ENCODE measurements at places on chromosomes 12 and 14.

DNA sequence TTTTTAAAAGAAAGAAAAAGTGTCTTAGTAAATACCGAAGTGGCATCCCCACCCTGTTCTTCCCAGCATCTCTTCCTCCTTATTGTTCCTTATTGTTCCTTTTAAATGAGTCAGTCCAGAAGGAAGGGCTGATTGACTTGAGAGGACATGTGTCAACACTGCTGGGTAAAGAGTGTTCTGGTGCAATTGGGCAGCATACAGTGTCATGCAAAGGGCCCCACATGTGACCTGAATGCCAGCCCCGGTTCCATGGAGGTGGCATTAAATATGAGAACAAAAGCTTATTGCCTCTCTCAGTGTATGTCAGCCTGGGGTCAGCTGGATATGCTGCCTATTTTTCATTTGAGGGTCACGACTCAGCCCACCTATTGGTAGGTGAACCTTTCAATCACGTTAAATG, 58.9 kb upstream of the RIC8B start:
- no peak for DNase-seq

- no peak for DNase-seq
Observed at GRCh38 chr12:94973221-94973620, 30.3 kb downstream of the NDUFA12 start.

- no peak for DNase-seq
Observed at GRCh38 chr12:116918464-116918863, 7.7 kb downstream of the FBXW8 start.

- no peak for DNase-seq
Observed at GRCh38 chr12:66035288-66035966, 95.1 kb downstream of the LLPH start.

- DNase-seq = no peak
Observed at GRCh38 chr12:25759752-25760151, 198.7 kb upstream of the RASSF8 start.

GRCh38 chr12:107526555-107527180, 158.9 kb upstream of the PWP1 start:
- DNase-seq = no peak

DNA sequence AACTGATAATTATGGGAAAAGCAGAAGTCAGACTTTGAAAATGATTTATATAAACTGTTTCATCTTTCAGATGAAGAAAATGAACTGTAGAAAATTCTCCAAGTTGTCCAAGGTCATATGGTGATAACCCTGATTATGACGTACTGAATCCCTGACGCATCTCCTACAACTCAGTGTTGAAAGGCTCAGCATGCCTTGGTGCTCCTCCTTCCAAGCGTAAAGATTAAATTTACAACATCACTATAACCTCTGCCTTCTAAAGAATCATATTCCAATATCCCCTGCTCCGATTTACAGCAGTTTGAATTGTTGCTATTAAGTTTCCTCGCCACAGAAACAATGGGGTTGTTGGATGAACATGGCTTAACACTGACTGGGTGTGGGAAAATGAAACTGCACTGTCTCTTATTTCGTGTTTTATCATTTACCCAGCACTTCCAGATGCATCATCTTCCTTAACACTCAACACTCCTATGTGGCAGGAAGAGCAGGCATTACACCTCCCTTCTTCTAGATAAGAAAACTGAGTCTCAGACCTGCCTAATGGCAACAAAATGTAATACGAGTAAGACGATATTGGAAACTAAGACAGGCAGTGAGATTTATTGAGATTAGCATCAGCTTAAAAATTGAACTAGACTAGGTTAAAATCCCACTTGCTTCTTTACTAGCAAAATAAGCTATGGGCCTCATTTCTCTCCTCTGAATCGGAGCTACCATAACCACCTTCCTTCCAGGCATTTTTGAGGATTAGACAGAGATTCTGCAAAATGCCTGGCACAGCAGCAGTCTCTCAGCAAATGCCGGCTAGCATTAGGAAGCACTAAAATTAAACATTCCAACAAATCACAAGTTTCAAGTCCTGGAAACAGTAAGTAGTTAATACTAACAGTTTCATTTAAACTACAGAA, 74.2 kb downstream of the PPM1H start:
- no peak for DNase-seq

- no peak for DNase-seq
Observed at GRCh38 chr14:90905531-90905930, 89.3 kb upstream of the TTC7B start.

- no peak for DNase-seq
Observed at GRCh38 chr12:70383484-70383883, 17.4 kb downstream of the KCNMB4 start.

GRCh38 chr14:73795974-73796373, 55.7 kb upstream of the PTGR2 start:
- no peak for DNase-seq

DNA sequence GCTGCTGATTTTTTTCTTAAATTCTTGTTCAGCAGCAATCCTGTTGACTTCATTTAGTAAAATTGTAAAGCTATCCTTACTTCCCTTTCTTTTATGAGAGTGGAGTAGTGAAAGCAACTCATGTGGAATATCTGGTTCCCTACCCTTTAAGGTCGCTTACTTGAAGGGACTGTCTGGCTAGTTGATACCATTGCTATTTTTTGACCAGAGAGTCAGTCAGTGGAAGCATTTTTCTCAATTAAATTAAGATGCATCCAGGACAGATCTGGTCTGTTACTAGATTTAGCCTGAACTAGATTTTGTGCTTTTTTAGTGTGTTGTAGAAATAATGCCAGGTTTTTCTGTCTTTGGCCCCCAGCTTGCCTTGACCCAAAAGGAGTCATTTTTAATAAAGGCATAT, 18.0 kb downstream of the TTC8 start:
- DNase-seq = no peak

DNA sequence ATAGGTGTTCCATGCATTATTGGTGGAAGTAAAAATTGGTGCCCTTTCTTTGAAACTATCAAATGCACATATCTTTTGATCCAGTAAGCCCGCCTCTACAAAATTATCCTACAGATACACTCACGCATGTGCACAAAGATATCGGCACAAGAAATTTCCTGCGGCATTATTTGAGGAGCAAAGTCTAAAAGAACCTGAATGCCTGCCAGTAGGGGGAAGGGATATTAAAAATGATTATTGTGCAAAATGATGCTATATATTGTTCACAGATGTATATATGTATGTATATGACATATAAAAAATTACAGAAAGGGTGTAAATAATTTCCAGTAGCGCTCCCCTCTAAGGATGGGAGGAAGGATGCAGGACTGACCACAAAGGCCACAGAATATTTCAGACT, 24.7 kb upstream of the ADIPOR2 start:
- DNase-seq = no peak

- peak; percentile 79 for DNase-seq
Observed at GRCh38 chr12:54988402-54989054, 4.0 kb upstream of the TESPA1 start.

DNA sequence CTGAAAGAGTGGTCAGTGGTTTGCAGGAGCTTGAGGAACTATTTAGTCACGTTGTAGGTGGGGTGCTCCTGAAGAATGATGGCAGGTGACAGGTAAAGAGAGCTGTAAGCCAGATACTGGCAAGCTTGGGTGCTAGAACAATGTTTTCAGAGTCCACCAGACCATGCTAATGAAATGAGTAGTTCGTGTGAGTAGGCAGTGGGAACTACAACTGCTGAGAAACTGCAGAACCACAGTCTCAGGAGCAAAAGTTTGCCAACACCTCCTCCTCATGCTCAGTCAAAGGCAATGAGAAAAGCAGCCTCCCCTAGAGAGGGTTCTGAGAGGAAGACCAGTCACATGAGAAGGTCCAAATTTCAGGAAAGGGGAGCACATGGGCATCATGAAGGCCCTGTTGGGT, 91.3 kb downstream of the PRKD1 start:
- DNase-seq = no peak

GRCh38 chr12:66915306-66915904, 236.5 kb upstream of the GRIP1 start:
- no peak for DNase-seq

DNA sequence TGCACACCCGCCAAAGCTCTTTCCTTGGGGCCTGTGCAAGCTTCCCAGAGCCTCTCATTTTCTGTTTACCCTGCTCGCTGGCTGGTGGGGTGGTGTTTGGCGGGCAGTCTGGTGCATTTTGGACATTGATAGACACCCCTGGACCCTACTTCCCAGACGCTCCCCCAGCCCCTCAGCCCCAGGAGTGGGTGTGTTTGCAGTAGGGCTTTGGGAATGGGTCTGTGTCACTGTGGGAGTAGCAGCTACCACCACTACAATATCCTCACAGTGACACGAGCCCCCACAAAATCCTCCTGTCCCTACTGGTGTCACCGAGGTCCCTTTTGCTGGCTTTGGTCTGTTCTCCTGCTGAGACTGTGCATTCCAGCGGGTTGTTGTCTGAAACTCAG, 371.3 kb downstream of the TMEM121 start:
- peak; percentile 2 for DNase-seq

- no peak for DNase-seq
Observed at GRCh38 chr14:74389980-74390379, 36.0 kb downstream of the SYNDIG1L start.

GRCh38 chr14:98700748-98701147, 571.2 kb downstream of the BCL11B start:
- DNase-seq = no peak

GRCh38 chr12:105659355-105660075, 329.0 kb downstream of the C12orf75 start:
- DNase-seq = peak; percentile 32

GRCh38 chr12:53961025-53961761, 6.5 kb downstream of the HOXC12 start:
- DNase-seq = no peak

DNA sequence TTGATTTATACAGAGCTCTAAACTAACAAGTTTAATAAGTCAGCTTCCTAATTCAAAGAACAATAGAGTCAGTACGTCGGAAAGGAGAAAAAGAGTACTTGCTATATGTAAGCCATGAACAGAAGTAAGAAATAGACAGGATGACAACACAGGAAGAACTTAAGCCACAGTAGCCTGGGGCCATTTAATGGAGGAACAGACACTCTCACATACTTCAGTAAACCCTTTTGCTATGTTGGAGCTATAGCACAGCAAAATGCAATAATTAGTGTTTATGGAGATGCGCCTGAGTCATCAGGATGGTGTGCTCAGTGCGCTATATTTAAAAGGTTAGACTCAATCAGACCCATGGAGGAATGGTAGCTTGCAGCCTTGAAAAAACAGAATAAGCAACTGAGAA, 61.0 kb downstream of the SRGAP1 start:
- DNase-seq = no peak

GRCh38 chr14:50051706-50052105, 64.7 kb downstream of the VCPKMT start:
- DNase-seq = no peak

- DNase-seq = no peak
Observed at GRCh38 chr12:53205747-53206419, 1.2 kb downstream of the ITGB7 start.

GRCh38 chr12:48118284-48118871, 786 bp upstream of the PFKM start:
- no peak for DNase-seq

Measured in heart right ventricle (tissue), 16 donors.